ENCODE measurements at places on chromosomes 16 and 17. TPM values are rescaled to one million over a fixed set of nuclear protein-coding genes. Genes with fewer than 3 reads are reported as not detected.

DNA sequence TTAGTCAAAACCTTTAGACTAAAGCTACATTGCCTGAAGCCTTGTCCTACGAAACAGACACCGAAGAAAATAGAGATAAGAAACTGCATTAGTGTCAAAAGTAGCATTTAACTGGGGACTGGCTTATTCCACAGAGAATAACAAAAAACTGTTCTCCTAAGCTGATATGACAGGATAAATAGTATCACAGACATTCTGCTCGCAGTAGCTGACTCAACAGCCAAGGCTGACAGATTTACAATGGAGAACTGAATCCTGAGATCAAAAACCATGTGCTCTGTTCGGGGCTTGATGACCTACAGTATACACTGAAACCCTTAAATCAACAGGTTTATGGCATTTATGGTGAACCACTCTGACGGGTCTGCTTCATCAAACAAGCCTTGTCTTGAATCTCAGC, 25.5 kb downstream of the ADAMTS18 start:
- no peak for DNase-seq

The PSMD12 gene
- 26.1 TPM for total RNA-seq

The AANAT gene
- total RNA-seq: not detected

GRCh38 chr17:56752263-56752836, 81.4 kb downstream of the C17orf67 start:
- no peak for DNase-seq

The FBXL19 gene
- 9.8 TPM for total RNA-seq

DNA sequence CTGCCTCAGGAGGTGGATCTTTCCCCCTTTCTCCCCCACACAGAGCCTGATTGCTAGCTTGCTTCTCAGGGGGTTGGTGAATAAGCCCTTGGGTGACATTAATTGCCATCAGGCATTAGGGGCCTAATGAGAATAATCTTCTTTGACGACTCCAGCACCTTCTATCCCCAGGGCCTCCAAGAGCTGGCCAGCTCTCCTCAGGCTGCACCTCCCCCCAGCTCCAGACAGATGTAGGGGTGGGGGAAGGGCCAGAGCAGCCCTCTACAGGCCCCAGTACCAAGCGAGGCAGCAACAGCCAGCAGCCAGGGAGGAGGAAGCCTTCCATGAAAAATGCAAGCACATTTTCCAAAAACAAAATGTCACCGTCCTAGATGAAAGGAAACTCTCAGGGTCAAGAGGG, 1.4 kb upstream of the TMEM132E start:
- DNase-seq: no peak

DNA sequence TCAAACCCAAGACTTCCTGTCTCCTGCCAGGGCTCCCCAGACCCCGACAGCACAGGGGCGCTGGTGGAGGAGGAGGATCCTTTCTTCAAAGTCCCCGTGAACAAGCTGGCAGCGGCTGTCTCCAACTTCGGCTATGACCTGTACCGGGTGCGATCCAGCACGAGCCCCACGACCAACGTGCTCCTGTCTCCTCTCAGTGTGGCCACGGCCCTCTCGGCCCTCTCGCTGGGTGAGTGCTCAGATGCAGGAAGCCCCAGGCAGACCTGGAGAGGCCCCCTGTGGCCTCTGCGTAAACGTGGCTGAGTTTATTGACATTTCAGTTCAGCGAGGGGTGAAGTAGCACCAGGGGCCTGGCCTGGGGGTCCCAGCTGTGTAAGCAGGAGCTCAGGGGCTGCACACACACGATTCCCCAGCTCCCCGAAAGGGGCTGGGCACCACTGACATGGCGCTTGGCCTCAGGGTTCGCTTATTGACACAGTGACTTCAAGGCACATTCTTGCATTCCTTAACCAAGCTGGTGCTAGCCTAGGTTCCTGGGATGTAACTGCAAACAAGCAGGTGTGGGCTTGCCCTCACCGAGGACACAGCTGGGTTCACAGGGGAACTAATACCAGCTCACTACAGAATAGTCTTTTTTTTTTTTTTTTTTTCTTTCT, 8.1 kb downstream of the SERPINF1 start:
- no peak for DNase-seq

DNA sequence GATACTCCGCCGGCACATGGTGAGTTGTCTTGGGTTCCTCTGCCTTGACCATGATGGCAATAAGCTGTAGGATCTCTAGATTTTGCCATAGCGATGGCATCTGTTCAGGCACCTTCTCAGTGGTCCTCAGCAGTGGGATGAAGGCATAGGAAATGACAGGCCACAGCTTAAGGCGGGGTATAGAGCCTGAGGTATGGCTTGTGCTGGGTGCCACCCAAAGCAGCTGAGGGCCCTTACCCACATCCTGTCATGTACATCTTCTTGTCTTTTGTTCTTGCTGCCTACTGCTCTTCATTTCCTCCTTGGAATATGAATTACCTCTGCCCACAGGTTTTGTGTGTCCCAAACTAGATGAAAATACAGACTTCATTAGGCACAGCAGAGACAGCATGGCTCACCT, 29.5 kb downstream of the KAT7 start:
- DNase-seq: no peak

Data from skin of body (tissue), 3 donors.